Left colon (tissue), 2 donors: ENCODE measurements at places on chromosomes 4 and X.

- no peak for DNase-seq
Measured at GRCh38 chr4:183139972-183140570, 41.0 kb downstream of the WWC2 start.

- no peak for DNase-seq
Measured at GRCh38 chrX:79268788-79269187, 98.3 kb downstream of the ITM2A start.

DNA sequence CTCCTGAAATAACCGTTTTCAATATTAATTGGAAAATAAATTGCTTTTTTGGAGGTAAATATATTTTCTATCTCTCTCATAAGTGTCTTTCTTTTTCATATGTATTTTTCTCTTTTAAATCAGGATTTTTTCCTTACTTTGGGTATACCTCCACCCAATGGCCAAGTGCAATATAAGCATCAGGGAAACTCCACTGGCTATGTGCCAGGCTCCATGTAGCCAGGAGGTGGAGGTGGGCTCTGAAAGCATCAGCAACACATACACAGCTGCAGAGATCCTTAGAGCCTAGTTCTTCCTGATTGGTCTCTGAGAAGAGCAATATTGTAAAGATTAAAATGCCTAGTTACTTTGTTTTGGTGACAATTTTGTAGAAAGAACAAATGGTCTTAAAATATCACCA is 3.4 kb downstream of the GABRA2 start:
- DNase-seq, result peak; percentile 13

- no peak for DNase-seq
Measured at GRCh38 chr4:84235126-84235944, 263.8 kb downstream of the NKX6-1 start.

DNA sequence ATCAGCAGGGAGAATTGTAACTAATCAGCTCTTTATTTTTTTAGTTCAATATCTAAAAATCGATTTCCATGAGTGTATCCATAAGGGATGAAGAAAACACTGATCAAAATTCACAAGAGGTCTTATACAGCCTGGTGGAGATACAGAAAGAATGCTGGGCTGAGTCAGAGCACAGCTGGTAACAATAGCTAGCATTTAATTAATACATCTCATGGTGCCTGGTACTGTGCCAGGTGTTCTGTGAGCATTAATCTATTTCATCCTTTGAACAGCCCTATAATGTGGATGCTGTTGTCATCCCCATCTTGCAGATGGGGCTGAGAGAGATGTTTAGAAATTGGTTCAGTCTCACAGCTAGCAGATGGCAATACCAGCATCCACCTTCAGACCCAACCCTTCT is 250.9 kb upstream of the RPS6KA3 start:
- DNase-seq, result no peak

- DNase-seq, result no peak
Measured at GRCh38 chr4:89482926-89483595, 175.5 kb upstream of the GPRIN3 start.

- no peak for DNase-seq
Measured at GRCh38 chrX:135453381-135453780, 31.6 kb downstream of the SMIM10L2A start.

DNA sequence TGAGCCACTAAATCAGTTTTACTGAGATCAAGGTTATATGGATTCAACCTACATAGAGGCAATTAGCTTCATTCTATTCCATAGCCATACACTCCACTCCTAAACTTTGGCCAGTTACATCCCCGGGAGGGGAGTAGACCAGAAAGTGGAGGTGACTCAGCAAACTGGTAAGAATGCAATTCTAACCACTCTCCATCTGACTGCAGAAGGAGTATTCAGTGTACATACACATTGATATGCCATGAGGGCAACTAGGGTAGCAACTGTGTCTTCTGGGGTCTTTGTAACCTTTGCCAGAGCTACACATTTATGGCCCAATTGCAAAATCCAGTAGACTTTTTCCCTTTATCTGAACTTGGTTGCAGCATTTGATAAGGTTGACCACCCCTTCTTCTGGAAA is 7.6 kb downstream of the SLC25A43 start:
- no peak for DNase-seq

GRCh38 chr4:117817301-117817700 is 217.0 kb upstream of the NDST3 start:
- DNase-seq, result no peak

DNA sequence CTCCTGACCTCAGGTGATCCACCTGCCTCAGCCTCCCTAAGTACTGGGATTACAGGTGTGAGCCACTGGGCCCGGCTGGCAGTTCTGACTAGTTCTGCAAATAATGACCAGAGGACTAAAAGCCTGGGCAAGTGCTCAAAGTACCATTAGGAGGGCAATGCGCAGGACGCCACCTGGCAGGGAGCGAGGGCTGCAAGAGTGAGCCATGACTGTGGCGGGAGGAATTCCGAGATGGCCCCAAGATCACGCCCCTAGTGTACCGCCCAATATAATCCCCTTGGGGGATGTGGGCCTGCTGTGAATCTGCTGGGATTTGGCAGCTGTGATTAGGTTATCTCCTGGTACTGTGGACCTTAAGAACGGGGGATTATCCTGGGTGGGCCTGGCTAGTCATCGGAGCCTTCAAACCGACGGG is 26.2 kb upstream of the GPR78 start:
- no peak for DNase-seq

DNA sequence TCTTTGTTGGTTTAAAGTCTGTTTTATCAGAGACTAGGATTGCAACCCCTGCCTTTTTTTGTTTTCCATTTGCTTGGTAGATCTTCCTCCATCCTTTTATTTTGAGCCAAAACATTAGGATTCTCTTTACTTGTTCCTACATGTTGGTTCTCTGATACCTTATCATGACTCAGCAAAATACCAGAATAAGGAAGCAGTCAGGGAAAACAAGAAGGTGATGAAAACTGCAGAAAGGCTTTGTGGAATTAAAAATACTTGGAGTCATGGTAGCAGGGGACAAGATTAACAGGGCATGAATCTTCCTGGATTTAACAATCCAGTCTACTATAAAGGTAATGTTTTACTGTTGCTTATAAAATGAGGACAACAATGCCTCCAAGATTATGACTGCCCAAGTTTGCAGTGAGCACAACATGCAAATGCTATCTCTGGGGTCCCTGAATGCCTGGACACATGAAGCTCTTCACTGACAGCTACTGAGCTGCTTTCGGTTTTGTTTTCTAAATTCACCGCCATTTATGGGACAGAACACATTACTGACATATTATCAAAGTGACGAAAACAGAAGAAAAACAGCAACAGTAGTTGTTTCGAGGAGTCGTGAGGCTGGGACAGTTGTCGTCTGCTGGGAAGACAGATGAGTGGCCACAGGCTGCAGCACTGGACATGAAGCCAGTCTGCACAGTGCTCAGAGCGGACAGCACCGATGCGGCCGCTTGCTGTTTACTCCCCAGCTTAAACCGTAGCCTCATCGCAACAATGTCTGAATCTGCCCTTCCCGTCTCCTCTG is 174.5 kb upstream of the DKK2 start:
- no peak for DNase-seq

- DNase-seq, result no peak
Measured at GRCh38 chrX:127128282-127128681, 308.8 kb downstream of the PRR32 start.

- no peak for DNase-seq
Measured at GRCh38 chr4:85793233-85793585, 318.3 kb downstream of the ARHGAP24 start.

- DNase-seq, result peak; percentile 80
Measured at GRCh38 chr4:20251796-20252655, at the start of gene SLIT2. Gene SLIT2 (plus strand): TSS chr4:20251905. CDS start chr4:20253816, 1,911 bp downstream.

- no peak for DNase-seq
Measured at GRCh38 chrX:13658602-13659001, 5.7 kb downstream of the TCEANC start.

GRCh38 chr4:86283371-86283770 is 76.5 kb downstream of the MAPK10 start:
- no peak for DNase-seq

GRCh38 chrX:116726806-116727205 is 264.0 kb upstream of the CT83 start:
- DNase-seq, result no peak

DNA sequence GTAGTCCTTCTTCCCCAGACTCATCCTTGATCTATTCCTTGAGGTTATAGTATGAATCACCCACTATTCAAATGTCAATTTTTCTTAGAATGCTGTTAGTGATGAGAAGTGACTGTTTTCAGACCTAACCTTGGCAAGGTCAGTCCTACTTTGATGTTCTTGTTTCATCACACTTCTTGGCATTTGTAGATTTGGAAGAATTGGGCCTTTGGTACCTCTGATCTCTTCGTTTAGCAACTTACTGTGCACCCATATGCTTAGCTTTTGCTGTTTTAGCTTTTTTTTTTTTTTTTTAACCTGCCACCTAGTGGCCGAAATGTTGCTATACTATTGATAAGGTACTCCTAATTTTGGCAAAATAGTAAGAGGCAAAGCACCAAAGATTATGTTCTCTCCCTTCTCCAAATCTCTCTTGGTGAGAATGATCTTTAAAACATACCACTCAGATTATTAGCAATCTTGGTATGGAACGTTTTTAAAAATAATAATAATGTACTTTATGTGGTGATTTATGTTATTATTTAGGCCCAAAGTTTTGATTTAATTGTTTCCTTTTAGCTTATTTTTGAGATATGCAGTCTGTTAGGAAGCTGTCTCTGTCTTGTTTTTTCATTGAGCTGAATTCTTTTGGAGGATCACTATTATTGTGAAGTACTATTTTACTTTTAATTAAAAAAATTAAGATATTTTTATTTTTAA is 16.6 kb downstream of the DCK start:
- no peak for DNase-seq

GRCh38 chrX:9195199-9195880 is 161.4 kb upstream of the FAM9B start:
- no peak for DNase-seq

- no peak for DNase-seq
Measured at GRCh38 chrX:13590207-13590606, 20.8 kb downstream of the EGFL6 start.

DNA sequence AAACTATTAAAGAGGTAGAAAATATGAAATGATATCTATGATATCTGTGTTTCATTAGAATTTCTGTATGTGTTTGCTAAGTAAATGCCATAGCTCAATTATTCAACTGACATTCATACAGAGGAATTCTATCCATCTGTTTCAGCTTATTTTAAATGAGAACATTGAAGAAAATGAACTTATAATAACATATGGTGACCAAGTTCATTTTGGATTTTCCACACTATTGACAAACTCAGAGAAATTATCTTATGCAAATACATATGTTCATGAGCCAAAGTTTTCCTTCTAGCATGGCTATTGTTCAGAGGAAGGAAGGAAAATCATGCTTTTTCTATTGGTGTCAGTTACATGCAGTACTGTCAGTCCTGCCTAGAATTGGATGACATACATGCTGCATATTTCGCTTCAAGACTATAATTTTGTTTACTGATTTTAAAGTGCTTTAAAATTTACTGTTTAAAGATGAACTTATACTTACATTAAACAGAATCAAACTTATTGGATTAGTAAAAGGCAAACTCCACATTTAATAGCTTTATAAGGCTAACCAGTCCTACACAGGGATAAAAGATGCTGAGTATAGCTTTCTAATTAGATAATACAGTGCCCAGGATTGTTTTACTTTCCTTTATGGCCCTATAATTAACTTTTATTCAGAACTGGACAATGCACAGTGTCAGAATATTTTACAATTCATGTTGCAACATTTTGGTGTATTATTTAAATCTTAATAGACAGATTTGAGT is 646.2 kb downstream of the TRAM1L1 start:
- DNase-seq, result no peak

DNA sequence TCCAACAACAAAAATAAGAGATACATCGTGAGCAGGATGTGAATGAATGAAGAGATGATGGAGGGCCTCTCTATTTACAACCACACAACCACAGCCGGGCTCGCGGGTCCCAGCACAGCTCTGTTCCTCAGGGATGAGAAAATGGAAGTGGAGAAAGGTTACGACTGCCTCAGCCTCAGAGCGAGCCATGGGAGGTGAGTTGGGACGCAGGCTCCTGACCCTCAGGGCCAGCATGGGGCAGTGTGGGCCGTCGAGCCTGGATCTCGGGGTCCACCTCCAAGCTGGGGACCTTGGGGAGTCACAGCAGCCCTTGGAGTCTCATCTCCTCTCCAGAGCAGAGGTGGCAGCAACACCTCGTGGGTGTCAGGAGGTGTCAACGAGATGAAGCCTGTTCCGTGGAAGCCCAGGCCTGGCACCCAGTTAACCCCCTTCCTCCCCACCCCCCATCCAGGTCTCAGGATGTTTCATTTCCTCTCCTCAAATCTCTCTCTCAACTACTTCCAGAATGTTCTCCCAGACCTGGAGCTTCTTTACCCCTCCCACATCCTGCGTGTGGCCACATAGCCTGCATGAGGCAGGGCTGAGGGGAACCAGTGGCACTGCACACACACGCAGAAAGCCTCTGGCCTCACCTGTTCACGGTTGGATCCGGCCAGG is 25.9 kb downstream of the C4orf50 start:
- DNase-seq, result no peak

- no peak for DNase-seq
Measured at GRCh38 chr4:142960126-142960525, 114.0 kb upstream of the INPP4B start.

DNA sequence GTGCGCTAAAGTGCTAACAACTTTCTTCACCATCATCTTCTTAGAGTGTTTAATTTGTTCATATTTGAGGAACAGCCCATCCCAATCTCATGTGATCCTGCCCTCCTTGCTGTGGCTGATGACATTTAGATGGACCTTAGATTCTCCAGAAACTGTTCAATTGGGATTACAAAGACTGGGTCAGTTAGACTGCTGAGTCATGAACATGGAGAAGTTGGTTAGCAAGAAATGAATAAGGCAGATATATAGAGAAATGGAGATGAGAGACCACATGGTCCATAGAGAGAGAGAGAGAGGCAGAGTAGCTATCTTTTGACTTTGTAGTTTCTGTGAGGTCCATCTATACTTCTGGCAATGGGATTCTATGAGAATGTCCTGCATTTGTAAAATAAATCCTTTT is 275.9 kb downstream of the GLUD2 start:
- no peak for DNase-seq

DNA sequence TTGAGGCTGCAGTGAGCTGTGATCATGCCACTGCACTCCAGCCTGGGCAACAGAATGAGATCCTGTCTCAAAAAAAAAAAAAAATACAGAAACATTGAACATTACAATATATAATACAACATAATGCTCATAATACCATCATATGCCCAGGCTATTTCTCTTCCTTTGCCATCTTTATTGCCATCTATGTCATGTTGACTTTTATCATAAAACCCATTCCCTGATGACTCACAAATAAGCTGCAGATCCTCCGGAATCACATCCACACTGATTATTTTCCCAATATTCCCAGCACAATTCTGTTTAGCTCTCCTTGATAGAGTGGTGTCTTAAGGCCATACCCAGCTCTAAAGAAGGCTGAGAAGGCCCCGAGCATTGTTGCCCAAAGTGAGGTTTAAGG is 9.2 kb upstream of the FBXW7 start:
- DNase-seq, result no peak
